ENCODE measurements at places on chromosomes 1 and 21.

GRCh38 chr21:44686843-44687561 is 5.0 kb upstream of the KRTAP12-1 start:
- DNase-seq, result no peak

DNA sequence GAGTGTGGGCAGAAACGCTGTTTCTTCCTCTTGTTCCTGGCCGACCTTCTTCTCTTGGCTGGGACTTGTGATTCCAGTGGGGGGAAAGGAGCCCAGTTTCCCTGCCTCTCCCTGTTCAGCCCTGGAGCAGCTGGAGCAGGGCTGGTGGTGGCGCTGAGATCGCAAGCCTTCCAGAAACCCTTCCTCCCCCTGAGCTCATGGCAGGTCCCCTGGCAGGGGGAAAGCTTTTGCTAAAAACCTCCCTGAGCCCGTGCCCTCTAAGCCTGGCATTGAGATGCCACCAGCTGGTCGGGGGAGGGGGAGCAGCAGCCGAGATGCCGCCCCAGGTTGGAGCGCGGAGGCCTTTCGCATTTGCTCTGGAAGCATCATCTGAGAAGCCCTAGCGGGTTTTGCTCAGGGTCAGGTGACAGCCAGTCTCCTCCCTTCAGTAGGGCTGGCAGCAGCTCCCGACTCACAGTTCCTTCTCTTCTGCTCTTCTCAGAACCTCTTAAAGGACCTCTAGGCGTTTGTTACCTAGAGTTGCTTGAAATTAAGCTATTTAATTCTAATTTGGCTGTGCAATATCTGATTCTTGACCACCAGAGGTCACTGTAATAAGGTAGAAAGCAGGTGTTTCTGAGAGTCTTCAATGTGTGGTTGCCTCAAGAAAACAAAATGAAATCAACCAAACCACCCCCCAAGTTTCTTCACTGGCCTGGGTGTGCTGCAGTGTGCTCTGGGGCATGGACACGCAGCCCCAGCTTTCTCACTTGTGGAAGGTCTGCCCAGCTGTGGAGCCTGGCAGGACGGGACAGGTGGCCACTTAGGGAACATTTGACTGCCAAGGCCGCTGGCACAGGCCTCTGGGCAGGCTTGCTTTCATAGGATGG is 257.3 kb downstream of the CAMTA1 start:
- DNase-seq, result peak; percentile 4

DNA sequence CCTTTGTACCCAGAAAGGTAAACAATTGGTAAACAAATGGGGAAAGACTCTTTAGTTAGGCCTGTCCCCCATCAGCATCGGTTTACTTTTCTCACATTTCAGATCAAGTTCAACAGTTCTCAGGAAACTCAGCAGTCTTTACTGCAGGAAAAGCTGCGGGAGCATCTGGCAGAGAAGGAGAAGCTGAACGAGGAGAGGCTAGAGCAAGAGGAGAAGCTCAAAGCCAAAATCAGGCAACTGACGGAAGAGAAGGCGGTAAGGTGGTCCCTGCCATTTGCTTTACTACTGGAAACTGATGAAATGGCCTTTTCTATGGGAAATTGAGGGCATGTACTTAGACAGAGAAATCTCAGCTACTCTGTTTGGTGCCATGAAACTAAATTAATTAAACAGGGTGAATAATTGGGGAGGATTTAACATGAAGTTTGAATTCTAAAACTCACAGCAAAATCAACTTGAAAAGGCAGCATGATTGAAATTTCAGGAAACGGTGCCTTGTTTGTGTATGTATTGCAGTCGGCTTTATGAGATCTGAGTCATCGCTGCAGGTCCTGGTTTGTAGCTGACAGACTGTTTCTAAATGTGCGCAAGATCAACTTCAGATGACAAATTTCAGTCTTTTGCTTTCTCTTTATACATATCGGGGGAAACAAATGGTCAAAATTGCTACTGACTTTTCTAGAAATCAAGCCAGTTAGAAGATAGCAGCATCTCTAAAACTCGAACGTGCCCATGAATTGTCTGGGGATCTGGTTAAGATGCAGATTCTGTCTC is 67.9 kb upstream of the EFHD2 start:
- DNase-seq, result peak; percentile 63

DNA sequence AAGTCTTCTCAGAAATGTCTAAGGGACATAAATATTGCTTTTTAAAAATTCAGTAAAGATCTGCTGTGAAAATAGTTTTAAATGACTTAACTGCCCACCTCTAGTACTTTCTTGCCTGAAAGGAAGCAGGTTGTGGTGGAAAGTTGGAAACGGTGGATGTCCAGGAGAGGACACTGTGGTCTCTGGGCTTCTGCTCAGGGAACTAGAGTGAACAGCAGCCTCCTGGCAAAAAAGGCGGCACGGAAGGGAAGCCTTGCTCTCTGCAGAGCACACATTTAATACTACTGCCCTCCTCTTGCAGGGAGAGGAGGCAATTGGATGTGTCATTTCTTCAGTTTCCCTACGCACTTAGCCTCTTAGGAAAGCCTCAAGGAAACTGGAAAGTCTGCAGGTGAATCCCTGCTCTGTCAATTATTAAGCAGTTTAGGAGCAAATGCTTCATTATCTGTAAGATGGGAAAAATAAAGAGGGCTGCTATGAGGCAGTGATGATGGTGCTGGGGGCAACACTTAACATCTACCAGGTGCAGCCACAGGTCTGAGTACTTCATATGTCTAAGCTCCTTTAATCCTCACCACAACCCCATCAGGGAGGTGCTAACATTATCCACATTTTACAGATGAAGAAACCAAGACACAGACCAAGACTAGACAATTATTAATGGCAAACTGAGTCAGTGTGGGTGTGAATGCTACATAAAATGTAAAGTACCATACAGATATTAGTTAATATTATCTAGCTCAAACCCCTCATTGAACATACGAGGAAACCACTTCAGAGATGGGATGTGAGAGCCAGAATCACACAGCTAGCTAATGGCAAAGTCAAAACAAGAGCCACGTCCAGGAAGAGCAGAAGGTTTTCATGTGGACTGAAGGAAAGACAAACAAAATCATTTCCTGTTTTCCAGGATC is 108.9 kb upstream of the ADAR start:
- DNase-seq, result no peak

All from CD4-positive, alpha-beta T cell treated with Interleukin-4 for 4 hours (primary cell).